Right hindlimb (tissue), 1 donor: ENCODE measurements at places on chromosomes 5 and 9.

GRCh38 chr5:172714491-172715420 lies 56.2 kb downstream of the DUSP1 start:
- DNase-seq = peak; percentile 80

GRCh38 chr5:37063739-37064138 lies 185.4 kb downstream of the CPLANE1 start:
- DNase-seq = no peak

DNA sequence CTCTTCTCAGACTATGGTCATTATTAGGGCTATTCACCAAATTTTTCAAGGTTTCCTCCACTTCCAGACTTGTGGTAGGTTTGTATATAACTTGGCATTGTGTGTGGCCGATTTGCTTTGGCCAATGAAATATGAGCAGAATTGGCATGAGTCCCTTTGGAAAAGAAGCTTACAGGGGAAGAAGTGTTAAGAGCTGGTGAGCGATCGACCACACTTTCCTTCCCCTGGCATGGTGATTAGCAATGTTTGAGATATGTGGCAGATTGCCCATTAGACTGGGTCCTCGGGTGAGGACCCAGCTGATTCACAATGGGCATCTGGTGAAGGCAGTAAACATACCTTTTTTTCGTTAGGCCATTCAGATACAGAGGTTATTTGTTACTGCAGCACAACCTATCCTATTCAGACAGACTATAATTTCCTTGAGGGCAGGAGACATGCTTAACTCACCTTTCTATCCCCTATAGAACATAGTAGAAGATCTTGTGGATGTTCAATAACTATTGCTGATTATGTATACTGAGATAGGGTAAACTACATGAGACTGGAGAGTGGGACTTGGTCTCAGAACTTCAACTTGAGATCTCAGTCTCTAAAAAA lies 62.8 kb upstream of the KLF9 start:
- DNase-seq = no peak

DNA sequence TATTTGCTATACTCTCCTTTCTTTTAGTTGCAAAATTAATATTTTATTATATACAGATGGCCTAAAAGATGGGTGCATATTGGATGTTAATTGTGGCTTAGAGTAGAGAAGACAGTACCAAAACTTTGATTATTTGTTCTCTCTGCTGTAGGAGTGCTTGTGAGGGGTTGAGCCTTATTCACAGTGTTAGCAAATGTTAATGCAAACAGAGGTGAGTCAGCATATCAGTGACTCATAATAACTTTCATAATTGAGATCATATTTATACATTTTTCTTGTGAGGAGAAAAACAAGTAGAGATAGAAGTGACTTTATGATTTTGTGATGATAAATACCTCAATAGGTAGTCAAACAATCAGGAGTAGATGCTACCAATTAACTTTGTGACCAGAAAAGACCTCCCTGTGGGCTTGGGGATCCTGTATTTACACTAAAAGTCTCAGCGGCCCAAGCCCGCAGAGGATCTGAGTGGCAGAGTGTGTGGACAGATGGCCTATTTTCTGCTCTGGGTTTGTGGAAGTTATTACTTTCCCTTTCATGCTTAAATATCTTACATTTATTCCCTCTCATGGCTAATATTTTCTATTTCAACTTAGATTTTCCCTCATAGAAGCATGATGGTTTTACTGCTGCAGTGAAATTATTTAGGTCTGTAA lies 226.5 kb downstream of the TAF11L14 start:
- no peak for DNase-seq
